ENCODE measurements at places on chromosomes 2 and 18. TPM values are rescaled to one million over a fixed set of nuclear protein-coding genes. Genes with fewer than 3 reads are reported as not detected.

DNA sequence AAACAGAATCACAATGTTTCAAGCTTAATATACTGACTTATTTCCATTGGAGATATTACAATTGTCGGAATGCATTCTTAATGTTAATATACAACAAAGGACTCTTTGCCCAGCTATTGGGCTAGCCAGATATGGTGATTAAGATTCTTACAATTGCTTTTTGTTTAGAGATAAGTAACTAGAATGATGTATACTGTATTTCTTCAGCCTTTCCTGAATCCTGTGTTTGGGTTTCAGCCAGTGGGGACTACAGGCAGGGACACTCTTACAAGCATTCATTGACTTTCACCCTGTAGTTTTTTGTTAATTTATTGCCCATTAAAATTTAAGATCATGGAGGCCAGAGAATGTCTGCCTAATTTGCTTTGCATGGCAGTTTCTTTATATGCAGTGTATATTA, 254.1 kb upstream of the TMEFF2 start:
- no peak for DNase-seq

DNA sequence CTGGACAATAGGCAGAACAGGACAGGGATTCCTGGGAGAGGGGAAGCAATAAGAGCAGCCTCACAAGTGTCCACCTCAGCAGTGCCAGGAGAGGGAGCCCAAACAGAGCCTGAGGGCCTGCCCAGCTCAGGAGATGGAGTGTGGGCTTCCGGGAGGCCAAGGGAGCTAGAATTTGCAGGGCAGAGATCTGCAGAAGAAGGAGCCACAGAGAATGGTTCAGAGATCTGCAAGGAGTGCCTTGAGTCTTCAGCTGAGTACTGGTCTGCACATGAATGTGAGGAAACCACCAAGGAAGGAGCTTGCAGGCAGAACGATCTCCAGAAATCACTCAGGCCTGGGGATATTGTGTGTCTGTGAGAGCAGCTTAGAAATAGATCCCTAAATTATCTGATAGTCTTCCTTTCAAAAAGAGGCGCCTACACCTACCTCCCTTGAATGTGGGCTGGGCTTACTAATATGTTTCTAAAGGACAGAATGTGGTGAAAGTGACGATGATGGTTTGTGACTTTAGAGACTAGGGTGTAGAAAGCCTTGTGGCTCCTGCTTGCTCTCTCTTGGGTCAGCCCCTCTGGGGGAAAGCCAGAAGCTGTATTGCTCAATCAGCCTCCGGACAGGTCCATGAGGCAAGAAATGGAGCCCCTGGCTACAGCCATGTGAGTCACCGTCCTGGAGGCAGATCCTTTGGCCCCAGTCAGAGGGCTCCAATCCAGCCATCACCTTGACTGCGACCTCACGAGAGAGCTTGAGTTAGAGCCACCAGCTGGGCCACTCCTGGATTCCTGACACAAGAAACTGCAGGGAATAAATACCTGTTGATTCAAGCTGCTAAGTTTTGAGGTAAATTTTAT, 7.6 kb upstream of the LPIN1 start:
- DNase-seq, result peak; percentile 65

Gene CCDC68
- total RNA-seq, result 3.5 TPM

DNA sequence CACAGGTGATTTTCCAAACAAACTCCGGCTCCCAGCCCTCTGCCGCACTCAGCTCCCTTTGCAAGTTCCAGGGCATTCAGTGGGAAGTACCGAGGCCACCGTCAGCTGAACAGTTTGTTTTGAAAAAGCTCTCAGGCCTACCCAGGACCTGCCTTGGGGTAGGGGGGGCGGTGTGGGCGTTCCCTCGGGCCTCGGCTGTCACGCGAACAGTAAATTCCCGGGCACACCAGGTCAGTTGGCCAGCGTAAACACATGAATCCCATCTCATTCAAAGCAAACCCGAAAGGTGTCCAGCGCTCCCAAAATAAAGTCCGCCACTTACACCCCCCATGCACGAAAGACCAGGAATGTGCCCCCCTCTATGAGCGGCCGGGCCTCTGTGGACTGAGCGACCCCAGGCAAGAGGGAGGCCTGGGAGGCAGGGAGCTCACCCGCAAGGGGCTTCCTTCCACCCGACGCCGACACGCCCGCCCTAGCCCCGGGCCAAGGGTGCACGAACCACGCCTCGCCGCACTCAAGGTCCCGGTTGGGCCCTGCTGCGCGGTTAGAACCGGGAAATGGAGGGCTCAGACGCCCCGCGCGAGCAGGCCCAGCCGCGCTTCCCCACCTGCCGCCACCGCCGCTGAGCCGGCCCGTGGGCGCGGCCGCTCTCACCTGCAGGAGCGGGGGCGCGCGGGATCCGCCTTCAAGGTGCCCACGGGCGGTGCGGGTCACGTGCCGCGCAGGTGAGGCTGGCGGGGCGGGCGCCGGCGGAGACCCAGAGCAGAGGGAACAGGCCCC, at the start of gene WDSUB1:
Gene WDSUB1, minus strand, starts transcription at position 775 of the 780 bp plus-strand sequence. CDS start 3,634 bp downstream, outside the sequence.
- peak; percentile 77 for DNase-seq

DNA sequence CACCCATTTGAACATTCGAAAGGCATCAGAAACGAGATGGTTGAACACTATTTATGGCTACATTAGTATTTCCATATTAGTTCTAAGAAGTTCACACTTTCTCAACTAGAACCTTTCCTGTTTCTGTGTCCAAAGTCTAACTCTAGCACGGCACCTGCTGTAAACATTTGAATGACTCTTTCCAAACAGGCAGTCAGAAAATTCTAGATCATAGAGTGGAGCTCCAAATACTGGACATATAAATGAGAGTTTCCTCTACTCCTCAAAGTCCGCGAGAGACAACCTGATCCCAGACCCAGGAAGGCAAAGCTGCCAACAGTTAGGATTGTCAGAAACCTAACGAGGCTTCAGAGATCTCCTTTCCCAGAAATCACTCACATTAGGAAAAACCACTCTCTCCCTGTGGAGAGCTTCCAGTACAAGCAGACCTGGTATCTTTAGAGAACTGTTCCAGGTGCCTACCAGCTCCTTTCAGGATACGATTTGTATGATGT, 10.6 kb downstream of the RND3 start:
- DNase-seq, result no peak

DNA sequence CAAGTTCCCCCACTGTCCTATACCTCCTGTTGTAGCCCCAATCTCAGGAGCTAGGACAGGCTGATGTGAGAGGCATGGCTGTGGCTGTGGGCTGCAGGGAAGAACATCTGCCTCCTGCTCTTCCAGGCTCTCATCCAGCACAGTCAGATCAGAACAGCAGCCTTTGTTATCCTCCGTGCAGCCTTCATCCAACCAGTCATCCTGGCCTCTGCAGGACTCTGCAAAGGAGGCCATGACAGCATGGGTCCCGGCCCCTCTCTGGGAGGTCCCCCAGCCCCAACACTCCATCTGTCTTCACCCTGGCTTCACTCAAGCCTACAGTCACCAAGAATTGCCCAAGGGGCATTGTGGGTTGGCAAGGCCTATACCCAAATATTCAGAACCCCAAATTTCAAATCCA, 223.2 kb upstream of the COPS8 start:
- no peak for DNase-seq

Gene IL1RN
- not detected for total RNA-seq

Gene ECEL1
- total RNA-seq, result not detected

GRCh38 chr2:172427256-172427989, at the start of gene ITGA6:
Gene ITGA6 (plus strand): TSS chr2:172427586.
- peak; percentile 80 for DNase-seq

Gene LAMA3
- 1.4 TPM for total RNA-seq

Gene APCDD1
- 0.23 TPM for total RNA-seq

Gene LRP1B
- not detected for total RNA-seq
